GM12891 (cell line): ENCODE measurements at places on chromosomes 3 and 15.

GRCh38 chr3:76352051-76352450 is 566.7 kb upstream of the ZNF717 start:
- DNase-seq, result no peak

- no peak for DNase-seq
Measured at GRCh38 chr15:58994906-58995453, 7.5 kb downstream of the RNF111 start.

- DNase-seq, result no peak
Measured at GRCh38 chr15:92636401-92636907, 19.1 kb downstream of the FAM174B start.

GRCh38 chr3:134110963-134111362 is 81.2 kb upstream of the SLCO2A1 start:
- no peak for DNase-seq

- DNase-seq, result no peak
Measured at GRCh38 chr15:71275098-71275497, 159.8 kb downstream of the THSD4 start.

- no peak for DNase-seq
Measured at GRCh38 chr3:121629601-121630000, 31.1 kb downstream of the HCLS1 start.

GRCh38 chr3:3086239-3086638 is 23.9 kb downstream of the IL5RA start:
- DNase-seq, result no peak

DNA sequence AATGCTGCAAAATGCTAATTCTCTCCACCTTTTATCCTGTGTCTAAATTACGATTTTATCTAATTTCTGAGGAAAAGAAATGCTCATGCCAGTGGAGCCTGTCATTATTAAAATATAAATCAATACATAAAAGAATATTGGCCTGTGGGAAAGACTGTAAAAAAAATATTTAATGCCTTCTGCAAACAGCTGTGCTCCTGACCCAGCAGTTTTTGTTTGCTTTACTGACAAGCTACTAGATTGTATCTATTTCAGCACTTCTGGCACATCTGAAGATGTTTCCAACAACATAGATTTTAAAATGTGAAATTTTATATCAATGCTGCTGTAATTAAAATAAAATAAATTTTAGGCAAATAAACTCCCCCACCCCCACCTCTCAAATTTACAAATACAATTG is 493.6 kb upstream of the AGTR1 start:
- no peak for DNase-seq

GRCh38 chr3:69532547-69533224 is 146.8 kb upstream of the FRMD4B start:
- DNase-seq, result no peak

- DNase-seq, result no peak
Measured at GRCh38 chr3:187318819-187319616, 27.5 kb upstream of the MASP1 start.

DNA sequence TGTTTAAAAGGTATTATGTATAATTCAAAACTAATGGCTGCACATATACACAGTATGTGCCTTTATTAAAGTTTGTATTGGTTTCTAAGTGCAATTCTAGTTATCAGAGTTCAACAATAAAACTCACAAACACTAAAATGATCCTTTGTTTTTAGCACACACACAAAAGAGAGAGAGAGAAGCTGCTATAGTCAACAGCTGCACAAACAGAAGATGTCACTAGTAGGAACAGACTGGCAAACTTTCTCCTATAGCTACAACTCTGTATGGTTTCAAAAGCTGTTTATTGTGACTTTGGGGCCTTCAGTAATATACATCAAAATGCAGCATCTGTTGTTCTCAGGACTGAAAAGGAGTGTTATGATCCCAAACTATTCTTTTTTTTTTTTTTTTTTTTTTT is 6.1 kb downstream of the SECISBP2L start:
- DNase-seq, result no peak

- DNase-seq, result no peak
Measured at GRCh38 chr15:54197995-54198394, 219.8 kb downstream of the UNC13C start.

DNA sequence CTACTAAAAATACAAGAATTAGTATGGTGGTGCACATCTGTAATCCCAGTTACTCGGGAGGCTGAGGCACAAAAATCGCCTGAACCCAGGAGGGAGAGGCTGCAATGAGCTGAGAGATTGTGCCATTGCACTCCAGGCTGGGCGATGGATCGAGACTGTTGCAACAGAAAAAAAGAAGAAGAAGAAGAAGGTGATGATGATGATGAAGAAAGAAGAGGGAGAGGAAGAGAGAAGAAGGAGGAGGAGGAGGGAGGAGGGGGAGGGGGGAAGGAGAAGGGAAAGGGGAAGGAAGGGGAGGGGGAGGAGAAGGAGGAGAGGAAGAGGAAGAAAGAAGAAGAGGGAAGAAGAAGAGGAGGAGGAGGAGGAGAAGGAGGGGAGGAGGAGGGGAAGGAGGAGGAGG is 33.2 kb upstream of the ZNF710 start:
- DNase-seq, result no peak

DNA sequence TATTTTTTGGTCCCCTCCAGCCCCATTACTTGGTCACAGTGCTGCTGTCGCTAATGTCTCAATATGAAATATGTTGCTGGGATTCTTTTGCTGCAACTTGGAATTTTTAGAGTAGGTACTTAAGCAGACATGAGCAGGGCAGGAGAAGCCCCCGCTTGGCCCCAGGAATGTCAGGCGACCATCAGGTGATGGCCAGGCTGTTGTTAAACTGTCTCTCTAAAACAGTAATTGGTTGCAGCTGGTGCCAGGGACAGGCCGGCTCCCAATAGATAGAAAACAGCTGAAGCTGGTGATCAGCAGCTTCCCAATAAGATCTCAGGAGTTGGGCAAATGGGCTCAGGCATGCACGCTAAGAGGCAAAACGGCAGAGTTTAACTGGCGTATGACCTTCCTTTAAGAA is 329.9 kb upstream of the TBL1XR1 start:
- no peak for DNase-seq

DNA sequence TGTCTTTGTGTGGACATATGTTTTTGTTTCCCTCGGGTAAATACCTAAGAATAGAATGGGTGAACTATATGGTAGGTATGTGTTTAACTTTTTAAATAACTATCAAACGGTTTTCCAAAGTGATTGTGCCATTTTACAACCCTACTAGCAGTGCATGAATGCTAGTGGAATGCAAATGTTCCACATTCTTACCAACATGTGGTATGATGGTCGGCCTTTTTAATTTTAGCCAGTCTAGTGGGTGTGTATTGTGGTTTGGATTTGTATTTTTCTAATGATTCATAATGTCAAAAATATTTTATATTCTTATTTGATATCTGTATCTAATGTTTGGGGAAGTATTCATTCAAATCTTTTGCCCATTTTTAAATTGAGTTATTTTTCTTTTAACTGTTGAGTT is 68.2 kb upstream of the SMAD3 start:
- DNase-seq, result no peak

DNA sequence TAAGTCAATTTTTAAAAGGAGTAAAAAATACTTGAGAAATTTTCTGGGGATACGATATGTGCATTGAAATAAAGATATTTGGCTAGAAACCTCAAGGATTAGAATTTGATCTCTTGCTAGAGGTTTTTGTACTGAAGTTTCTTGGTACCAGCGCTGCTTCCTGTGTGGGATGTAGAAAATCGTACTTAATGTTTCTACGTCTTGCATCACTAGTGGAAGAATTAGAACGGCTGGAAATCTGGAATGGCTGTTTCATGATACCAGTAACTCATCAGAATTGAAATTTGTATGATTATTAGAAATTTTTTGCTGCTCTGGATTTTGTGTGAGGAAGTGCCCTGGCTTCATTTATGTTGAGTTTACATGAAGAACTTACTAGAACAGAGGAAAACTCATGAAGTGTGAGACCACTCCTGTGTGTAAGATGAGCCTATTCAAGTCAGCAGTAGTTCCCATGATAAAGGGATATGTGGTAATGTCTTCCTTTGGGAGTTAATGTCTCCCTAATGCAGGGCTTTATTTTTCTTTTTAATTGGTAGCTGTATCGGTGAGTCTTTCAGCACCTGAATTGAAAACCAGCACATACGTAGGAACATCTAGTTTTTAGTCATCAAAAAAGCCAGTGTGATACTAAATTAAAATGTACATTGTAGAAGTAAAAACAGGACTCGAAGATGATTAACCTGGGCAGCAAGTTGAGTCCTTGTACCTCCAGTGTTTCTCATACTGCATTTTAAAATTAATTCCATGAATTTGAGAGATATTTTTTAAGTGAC is 3.2 kb downstream of the KBTBD8 start:
- no peak for DNase-seq

GRCh38 chr3:85576697-85577200 is 618.0 kb downstream of the CADM2 start:
- DNase-seq, result no peak

- DNase-seq, result no peak
Measured at GRCh38 chr15:67199881-67200763, 54.3 kb downstream of the AAGAB start.

DNA sequence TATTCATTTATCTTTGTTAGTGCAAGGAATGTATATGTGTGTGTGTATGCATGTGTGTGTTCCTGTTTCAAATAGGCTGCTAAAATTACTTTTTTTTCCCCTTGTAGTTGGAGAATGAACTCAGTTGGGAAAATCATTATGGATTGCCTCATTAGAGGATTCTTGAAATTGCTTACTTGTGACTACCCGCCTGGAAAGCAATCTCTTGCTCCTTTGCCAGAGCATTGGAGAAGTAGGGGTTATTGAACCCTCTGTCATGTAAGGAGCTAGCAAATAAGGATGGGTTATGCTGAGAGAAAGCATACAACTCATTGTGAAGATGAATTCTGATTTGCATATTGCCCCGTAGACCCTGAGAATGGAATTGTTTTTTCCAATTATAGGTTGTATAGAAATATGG is 474.5 kb downstream of the CADM2 start:
- no peak for DNase-seq

- no peak for DNase-seq
Measured at GRCh38 chr15:76215634-76216033, 95.6 kb downstream of the ETFA start.
